ENCODE measurements at places on chromosomes 2 and 18. TPM values are rescaled to one million over a fixed set of nuclear protein-coding genes. Genes with fewer than 3 reads are reported as not detected.

PSTPIP2 gene
- total RNA-seq = 3.5 TPM

LRP2 gene
- total RNA-seq = not detected

SH3BP4 gene
- 35.6 TPM for total RNA-seq

CD8A gene
- total RNA-seq = 0.07 TPM

CLK1 gene
- total RNA-seq = 59.5 TPM

TEX44 gene
- total RNA-seq = not detected

CYS1 gene
- total RNA-seq = 2.6 TPM

SERPINB8 gene
- 14.3 TPM for total RNA-seq

DPYSL5 gene
- not detected for total RNA-seq

NAGK gene
- 55.8 TPM for total RNA-seq

HJURP gene
- total RNA-seq = 5.2 TPM

TRIM43B gene
- not detected for total RNA-seq

ASPRV1 gene
- 0.46 TPM for total RNA-seq

VWA3B gene
- total RNA-seq = not detected

CFC1 gene
- total RNA-seq = not detected

KIF5C gene
- 0.10 TPM for total RNA-seq

SLC23A3 gene
- 8.1 TPM for total RNA-seq

SCN2A gene
- 2.7 TPM for total RNA-seq

Measured in smooth muscle cell of the pulmonary artery (primary cell).